ENCODE measurements at places on chromosomes 2 and 18.
A peak's percentile ranks its signal among the peaks of the same experiment; 100 is the strongest.

- no peak for DNase-seq
Observed at GRCh38 chr2:3644891-3645605, 13.0 kb upstream of the ALLC start.

DNA sequence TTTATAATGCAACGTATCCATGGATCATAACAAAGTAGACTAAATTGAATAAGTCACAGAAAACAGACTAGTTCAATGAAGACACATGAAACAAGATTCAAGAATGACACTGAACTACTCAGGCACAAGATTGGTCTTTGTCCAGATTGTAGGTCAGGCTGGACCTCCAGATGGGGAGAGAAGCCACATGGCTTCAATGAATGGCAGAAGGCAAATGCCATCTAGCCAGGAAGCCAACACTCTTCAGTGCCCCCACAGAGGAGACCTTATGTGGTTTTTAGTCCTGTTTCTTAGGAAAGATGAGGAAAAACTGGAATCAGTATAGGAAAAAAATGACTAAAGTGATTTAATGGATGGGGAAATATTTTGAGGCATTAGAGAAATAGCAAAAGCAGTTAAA lies 43.1 kb downstream of the BOD1L2 start:
- no peak for DNase-seq

GRCh38 chr18:70377317-70377799 lies 88.5 kb downstream of the SOCS6 start:
- no peak for DNase-seq

DNA sequence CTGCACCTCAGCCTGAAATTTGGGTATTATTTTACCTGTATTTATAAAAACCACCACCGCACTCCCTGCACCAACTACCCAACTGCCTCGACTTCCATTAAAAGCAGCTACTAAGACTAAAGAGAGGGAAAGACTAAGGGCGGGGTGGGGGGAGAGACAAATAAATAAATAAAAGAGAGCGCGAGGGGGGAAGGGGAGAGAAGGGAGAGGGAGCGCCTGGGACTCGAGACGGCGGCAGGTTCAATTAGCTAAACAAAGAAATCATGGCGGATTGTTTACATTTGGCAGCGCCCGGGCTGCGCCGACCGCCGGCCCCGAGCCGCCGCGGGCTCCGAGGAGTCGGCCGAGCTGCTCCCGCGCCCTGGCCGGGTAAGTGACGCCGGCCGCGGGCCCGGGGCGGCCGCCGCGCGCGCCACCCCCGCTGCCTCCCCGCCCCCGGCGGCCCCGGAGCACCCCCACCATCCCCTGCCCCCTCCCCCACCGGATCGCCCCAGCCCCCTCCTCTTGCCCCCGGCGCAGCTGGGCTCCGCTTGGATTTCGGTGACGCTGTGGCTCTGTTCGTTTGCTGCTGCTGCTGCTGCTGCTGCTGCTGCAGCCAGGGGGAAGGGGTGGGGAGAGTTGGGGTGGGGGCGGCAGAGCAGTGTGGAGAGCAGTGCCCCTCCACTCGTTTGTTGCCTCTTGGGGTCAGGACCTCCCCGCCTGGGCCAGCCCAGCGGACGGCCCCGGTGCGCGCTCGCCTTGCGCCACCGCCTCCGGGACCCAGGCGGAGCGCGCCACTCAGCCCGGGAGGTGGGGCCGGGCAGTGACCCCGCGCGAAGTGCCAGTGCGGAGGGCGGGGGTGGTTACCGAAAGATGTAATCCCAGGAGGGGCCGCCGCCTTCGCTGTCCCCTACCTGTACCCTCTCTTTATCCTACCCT lies 187.2 kb upstream of the FANCL start:
- peak; percentile 33 for DNase-seq

GRCh38 chr2:54429811-54430551 lies 26.1 kb upstream of the SPTBN1 start:
- no peak for DNase-seq

GRCh38 chr2:143481237-143481623 lies 352.0 kb downstream of the ARHGAP15 start:
- DNase-seq = no peak

DNA sequence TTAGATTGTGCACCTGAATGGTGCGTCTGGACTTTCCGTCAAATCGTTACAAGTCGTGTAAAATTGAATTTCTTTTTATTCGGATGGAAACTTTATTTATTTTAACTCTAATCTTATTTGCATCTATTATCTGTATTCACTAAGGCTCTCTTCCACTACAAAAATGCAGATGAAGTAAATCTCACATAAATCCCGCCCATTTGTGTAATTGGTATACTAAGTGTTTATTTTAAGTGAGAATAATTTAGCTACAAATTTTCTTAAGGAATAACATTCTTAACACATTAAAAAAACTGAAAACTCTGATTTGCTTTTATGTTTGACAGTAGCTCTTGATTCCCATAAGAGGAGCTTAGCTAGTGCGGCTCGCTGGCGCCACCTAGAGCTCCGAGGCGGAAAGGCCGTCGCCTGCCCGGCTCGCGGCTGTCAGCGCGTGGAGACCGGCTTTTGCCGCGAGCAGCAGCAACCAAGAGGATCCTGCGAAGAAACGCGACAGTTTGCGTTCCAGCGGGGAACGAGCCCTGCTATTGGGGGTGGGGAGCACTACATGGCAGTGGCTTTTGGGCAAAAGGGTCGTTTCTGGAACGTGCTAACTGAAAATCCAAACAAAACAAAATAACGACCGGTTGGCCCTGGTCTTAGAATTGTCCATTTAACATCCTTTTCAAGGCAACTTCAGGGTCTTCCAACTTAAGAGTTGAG lies 6.7 kb downstream of the SP9 start:
- peak; percentile 59 for DNase-seq

DNA sequence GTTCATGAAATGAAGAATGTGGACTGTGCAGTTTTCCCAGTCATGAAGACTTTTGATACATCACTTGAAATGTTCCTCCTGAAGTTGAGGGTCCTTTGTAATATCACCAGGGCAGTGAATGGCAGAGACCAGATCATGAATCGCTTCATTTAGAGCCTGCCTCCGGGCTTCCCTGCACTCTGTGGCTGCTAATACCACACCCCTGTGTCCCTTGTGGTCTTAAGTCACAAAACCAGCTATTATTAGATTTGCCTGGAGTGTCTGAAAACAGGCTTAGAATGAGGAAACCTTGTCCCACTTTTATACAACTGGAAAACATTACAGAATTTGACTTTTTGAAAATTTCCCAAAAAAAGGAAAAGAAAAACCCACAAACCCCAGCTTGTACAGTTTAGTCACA lies 147.9 kb downstream of the MGAT5 start:
- DNase-seq = no peak

- no peak for DNase-seq
Observed at GRCh38 chr18:69490072-69490471, 89.4 kb downstream of the DOK6 start.

- no peak for DNase-seq
Observed at GRCh38 chr2:65800998-65801397, 368.6 kb upstream of the SPRED2 start.

GRCh38 chr18:13409997-13410396 lies 191.4 kb downstream of the LDLRAD4 start:
- no peak for DNase-seq

DNA sequence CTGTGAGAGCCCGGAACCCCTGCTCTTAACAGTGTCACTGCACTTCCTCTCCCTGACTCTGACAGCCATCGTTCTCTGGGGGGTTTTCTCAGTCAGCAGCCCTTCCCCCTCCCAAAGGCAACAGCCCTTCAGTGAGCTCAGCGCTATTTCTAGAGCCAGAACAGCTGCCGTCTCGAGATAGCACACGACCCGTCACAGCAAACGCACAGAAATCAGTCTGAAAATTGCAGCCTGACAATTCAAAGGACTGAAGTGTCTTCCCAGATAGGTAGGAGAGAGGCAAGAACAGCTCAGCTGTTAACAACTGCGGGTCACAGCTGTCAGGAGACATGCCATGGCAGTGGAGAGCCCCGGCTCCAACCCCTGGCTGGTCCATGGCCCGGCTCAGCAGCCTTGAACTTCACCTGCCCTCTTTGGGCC lies 45.4 kb downstream of the ST8SIA5 start:
- no peak for DNase-seq

Data from NCI-H2081 treated with DMSO at 0.1 percent for 48 hours (cell line).